ENCODE measurements at places on chromosomes 13 and 19.

- no peak for DNase-seq
These were observed 59.1 kb upstream of the EEF1AKMT1 start for GRCh38 chr13:20832861-20833260.

DNA sequence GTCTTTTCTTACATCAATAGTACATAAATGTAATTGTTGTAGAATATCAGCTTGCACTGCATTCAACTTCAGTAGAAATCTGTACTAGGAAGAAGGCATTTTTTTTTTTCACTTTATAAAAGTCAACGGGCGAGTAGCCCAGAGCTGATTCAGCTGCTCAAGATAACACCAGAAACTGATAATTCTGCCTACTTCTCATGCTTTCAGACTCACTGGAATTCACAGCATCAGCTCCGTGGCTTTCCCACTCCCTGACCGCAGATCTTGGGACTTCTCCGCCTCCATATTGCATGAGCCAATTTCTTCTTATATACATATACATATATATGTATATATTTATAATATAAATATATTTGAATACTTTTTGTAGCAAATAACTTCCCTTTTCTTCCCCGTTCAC is 263.1 kb upstream of the RXFP2 start:
- no peak for DNase-seq

GRCh38 chr19:29483641-29483920 is 42.2 kb upstream of the VSTM2B start:
- no peak for DNase-seq

GRCh38 chr13:50587115-50587514 is 256.4 kb downstream of the DLEU7 start:
- no peak for DNase-seq

DNA sequence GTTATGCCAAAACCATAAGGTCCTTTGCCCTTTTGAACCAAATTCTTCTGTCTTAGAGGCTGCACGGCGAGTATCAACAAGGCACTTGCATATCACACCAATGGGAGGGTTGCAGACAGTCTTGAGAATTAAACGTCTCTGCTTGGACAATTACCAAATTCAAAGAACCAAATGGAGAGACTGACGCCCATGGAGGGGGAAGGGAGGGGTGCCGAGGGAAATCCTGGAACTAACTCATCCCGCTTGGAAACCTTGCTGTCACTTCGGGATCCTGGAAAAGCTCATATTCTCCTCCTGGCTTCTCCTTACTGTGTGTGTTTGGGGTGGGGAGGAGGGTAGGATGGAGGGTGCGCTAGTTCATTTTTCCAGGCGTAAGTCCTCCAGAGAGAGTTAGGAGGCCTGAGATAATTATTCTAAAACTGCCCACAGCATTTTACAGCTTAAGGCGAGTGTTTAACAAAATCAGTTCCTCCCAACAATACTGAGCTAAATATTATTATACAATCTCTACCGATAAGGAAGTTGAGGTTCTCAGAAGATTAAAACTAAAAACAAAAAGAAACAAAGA is 425.1 kb downstream of the TSHZ3 start:
- DNase-seq, result no peak

DNA sequence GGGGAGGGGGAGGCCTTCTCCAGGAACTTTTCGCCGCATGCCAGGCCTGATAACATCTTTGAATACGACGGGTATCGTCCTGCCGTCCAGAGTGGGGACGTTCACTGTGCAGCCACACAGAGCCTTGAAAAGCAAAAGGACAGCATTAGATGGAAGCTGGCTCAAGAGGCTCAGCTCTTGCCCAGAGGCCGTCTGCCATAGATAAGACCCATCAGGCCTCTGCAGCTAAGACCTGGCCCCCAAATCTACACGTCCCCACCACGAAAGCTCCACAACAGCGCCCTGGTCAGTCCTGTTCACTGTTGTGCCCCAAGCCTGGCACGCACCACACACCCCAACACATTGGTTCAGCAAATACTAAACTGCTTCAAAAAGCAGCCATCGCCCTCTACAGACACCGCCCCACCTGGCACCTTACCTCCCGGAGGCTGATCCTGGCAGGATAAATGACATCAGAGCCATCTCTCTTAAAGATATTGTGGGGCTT is 2.1 kb downstream of the DNAJB1 start:
- no peak for DNase-seq

GRCh38 chr13:46552303-46552682 is 677 bp upstream of the LRCH1 start:
- no peak for DNase-seq

DNA sequence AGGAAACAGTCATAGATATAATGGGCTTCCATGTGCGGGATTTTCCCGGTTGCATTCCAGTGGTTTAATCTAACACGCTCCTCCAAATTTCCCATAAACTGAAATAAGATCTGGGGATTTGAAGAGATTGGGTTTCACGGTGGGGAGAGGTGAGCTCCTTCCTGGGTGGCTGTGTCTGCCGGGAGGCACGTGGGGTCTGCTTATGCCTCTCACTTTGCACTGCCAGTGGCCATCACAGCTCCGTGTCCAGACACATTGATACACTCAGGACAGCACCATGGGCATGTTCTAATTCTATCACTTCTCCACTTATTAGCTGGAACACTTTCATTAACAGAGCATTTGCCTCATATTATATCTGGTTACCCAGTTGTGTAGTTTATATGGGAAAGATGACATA is 73.4 kb downstream of the SOX1 start:
- no peak for DNase-seq

DNA sequence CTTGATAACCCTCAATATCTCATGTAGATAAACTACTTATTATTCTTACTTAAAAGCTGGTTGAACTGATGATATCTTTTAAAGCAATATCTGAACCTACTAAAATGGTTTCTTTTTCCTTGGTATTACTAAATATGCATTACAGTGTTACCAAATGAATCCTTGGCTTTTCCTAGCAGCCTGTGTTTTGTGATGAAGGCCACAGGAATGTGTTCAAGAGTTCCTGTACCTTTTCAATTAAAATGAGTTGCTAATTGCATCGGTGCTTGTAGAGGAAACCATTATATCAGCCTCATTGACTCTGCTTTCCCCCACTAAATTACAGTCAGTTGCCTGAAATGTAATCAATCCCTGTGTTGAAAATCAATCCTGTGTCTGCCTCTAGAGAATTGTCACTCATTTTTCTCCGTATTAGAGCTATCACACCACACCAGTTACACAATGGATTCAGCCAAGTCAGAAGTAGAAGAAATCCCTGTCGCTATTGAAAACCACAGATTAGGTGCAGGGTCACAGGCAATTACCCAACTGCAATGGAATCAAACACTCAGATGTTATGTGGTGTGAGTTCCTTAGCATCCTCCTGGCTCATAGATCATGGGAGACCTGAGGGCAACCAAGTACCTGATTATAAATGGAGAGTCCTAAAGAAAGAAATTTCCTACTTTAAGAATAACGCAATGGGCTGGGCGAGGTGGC is 13.3 kb downstream of the FAM216B start:
- no peak for DNase-seq

- peak; percentile 32 for DNase-seq
These were observed at the start of gene HOOK2 for GRCh38 chr19:12774588-12775555. TSS of gene HOOK2 (minus strand) at chr19:12775552. CDS start at chr19:12775449, 103 bp downstream.

- no peak for DNase-seq
These were observed 2.1 kb upstream of the PNPLA6 start for GRCh38 chr19:7533281-7533885.

- no peak for DNase-seq
These were observed 34.4 kb upstream of the TUBGCP3 start for GRCh38 chr13:112622375-112622774.

GRCh38 chr13:51243832-51244231 is 21.6 kb downstream of the FAM124A start:
- no peak for DNase-seq

DNA sequence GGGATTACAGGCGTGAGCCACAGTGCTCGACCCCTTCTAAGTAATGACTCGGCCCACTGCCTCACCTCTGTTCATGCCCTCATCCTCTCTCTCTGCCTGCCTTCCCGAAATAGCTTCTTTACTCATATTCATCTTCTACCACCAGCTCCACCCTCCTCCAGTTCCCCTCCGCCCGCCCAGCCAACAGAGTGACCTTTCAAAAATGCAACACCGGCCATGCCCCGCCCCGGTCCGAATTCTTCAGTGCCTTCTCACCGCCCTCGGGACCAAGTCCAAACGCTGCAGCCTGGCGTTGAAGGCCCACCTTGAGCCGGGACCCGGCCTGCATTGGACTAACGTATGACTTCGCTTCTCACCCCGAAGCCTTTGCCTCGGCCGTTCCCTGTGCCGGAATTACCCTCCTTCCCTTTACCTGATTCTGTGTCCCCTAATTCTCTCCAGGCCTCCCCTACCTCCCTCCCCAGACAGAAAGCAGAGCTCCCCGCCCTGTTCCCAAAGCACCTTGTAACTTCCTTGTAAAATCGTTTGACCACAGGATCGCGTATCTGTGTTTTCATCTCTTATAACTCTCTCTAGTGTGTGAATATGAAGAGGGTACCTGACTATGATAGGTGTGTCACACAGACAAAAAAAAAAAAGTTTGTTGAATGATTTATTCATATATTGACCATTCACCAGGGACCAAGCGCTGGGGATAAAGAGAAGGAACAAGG is 8.1 kb upstream of the MUC16 start:
- DNase-seq, result no peak

- DNase-seq, result peak; percentile 68
These were observed 259.5 kb downstream of the COL4A1 start for GRCh38 chr13:110047496-110047895.

DNA sequence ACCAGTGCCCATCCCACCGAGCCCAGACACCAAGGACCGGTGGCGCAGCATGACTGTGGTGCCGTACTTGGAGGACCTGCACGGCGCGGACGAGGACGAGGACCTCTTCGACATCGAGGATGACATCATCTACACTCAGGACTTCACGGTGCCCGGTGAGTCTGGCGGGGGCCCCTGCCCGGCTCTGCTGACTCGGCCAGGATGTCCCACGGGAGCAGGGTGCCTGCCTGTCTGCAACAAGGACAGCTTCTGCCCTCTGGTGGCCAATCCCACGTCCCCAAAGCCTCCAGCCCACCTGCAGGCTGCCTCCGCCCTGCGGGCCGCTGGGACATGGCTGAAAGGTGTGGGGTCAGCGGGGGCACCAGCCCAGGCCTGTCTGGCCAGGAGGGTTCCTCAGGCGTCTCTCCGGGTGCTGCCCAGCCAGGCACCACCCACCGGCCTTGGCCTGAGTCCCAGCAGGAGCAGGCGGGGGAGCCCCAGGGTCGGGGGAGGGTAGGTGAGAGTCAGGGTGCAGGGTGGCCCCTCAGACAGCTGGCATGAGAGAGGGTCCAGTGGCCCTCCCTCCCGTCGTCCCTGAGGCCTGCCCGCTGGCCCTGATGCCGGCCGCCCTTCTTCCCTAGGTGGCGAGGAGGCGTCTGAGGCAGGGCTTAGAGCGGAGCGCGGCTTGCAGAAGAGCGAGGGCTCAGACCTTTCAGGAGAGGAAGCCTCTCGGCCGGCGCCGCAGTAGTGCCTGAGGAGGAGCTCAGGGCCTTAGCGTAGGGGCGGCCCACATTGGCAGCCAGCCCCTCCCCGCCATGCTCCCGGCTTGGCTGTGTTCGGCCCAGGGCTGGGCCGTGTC is 14.6 kb downstream of the CBARP start:
- DNase-seq, result no peak

- no peak for DNase-seq
These were observed 89.7 kb downstream of the FRY start for GRCh38 chr13:32121316-32121715.

- DNase-seq, result no peak
These were observed 185.3 kb downstream of the LHFPL6 start for GRCh38 chr13:39417643-39418042.

GRCh38 chr19:46198756-46199155 is 30.8 kb upstream of the IGFL1 start:
- no peak for DNase-seq

GRCh38 chr19:35484252-35485036 is 5.8 kb downstream of the KRTDAP start:
- no peak for DNase-seq

DNA sequence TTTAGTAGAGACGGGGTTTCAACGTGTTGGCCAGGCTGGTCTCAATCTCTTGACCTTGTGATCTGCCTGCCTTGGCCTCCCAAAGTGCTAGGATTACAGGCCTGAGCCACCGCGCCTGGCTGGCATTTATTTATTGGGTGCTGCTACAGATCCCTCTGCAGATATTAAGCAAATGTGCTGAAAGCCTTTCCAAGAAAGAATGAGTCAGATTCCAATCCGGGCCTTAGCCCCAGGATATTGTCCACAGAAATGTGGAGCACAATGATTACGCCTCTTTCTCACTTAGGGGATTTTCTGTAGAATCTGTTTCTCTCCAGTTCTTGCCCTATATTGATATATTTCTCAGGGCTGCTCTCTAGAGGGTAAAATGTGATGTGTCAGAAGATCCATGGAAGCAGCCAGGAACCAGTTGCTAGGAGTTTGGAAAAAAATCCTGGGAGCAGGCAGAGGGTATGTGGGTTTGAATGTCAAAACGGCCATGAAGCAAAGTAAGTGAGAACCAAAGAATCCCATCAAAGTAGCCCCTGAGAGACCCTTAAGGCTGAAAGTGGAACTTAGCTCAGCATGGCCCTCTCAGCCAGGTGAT is 24.8 kb upstream of the IGFL4 start:
- no peak for DNase-seq

DNA sequence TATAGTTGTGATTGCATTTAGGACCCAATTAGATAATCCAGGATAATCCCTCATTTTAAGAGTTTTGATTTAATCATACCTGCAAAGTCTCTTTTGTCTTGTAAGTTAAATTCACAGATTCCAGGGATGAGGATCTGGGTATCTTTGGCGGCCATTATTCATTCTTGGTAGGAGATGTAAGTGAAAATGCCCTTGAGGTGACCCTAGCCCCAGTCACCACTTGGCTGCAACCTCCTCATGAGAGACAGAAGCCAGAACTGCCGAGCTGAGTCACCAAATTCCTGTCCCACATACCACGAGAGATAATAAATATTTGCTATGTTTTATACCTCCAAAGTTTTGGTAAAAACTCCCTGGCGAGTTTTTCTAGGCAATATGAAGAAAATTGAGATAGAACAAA is 389.4 kb downstream of the RFC3 start:
- DNase-seq, result no peak

- no peak for DNase-seq
These were observed 8.6 kb downstream of the GAS6 start for GRCh38 chr13:113855012-113855921.

- DNase-seq, result no peak
These were observed 759 bp downstream of the RB1 start for GRCh38 chr13:48304143-48304876.

DNA sequence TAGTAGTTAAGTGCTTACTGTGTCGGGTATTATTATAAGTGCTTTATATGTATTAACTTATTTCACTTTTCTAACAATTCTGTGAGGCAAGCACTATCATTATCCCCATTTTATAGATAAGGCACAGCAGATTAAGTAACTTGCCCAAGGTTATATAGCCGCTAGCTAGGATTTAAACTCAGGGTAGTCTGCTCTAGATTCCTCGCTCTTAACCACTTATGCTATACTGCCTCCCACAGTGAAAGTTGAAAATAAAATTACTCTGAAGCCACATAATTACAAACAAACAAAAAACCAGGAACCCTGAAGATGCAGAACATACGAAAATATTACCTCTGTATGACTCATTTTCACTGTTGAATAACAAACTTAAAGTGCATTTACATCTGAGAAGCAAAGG is 3.9 kb downstream of the TEX30 start:
- no peak for DNase-seq

Data from NCI-H748 treated with DMSO at 0.1 percent for 48 hours (cell line).